ENCODE measurements at places on chromosomes 11 and 22. TPM values are rescaled to one million over a fixed set of nuclear protein-coding genes. Genes with fewer than 3 reads are reported as not detected.
A peak's percentile ranks its signal among the peaks of the same experiment; 100 is the strongest.

DNA sequence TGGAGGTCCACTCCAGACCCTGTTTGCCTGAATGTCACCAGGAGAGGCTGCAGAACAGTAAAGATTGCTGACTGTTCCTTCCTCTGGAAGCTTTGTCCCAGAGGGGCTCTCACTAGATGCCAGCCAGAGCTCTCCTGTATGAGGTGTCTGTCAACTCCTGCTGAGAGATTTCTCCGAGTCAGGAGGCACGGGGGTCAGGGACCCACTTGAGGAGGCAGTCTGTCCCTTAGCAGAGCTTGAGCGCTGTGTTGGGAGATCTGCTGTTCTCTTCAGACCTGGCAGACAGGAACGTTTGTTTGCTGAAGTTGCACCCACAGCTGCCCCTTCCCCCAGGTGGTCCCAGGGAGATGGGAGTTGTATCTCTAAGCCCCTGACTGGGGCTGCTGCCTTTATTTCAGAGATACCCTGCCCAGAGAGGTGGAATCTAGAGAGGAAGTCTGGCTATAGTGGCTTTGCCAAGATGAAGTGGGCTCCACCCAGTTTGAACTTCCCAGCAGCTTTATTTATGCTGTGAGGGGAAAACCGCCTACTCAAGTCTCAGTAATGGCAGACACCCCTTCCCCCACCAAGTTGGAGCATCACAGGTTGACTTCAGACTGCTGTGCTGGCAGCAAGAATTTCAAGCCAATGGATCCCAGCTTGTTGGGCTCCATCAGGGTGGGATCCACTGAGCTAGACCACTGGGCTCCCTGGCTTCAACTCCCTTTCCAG lies 99.4 kb downstream of the PDE3B start:
- no peak for DNase-seq
- H3K4me1 ChIP-seq, result no peaks in the 10 kb centered on the region
- H3K36me3 ChIP-seq, result no peaks in the 10 kb centered on the region
- no peaks in the 10 kb centered on the region for H3K27me3 ChIP-seq
- H3K4me3 ChIP-seq, result no peak overlapping the region

GRCh38 chr11:122923302-122923701 lies 40.7 kb downstream of the JHY start:
- peaks cover 3% of the 10 kb centered on the region for H3K27me3 ChIP-seq
- H3K4me3 ChIP-seq, result no peak overlapping the region
- no peak overlapping the region for H3K27ac ChIP-seq
- no peaks in the 10 kb centered on the region for H3K36me3 ChIP-seq

DNA sequence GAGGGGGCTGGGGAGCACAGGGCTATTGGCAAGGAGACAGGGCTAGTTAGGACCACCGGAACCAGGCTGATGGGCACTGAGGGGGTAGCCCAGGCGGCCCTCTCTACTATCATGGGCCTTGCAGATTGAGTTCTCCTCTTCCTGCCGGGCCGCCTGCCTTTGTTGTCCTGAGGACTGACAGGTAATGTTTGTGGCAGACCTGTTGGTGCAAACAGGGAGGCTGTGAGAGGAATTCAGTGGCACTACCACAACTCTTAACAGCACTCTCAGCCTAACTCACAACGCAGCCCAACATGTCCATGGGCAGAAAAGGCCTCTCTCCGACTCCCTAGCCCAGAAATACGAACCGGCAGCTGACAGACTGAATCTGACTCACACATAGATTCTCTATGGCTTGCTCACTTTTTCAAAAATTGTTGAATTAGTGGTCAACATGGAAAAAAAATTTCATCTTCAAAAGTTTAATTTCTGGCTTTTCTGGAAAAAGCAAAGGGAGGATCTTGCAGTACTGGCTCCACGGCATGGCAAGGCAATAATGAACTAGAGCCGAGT lies 11.4 kb downstream of the KCNJ5 start:
- H3K36me3 ChIP-seq, result no peaks in the 10 kb centered on the region
- no peak overlapping the region for H3K4me3 ChIP-seq
- H3K27ac ChIP-seq, result no peak overlapping the region
- H3K4me1 ChIP-seq, result peaks cover 31% of the 10 kb centered on the region

GRCh38 chr11:106133529-106133928 lies 56.1 kb downstream of the AASDHPPT start:
- H3K36me3 ChIP-seq, result no peaks in the 10 kb centered on the region
- no peak overlapping the region for H3K4me3 ChIP-seq
- no peak for DNase-seq
- H3K27ac ChIP-seq, result no peak overlapping the region

GRCh38 chr11:120339394-120339890 lies 3.2 kb downstream of the ARHGEF12 start:
- H3K4me3 ChIP-seq, result no peak overlapping the region
- H3K36me3 ChIP-seq, result no peaks in the 10 kb centered on the region
- H3K27ac ChIP-seq, result peak overlapping the region; percentile 72
- peaks cover 9% of the 10 kb centered on the region for H3K4me1 ChIP-seq

- H3K27me3 ChIP-seq, result no peaks in the 10 kb centered on the region
- no peaks in the 10 kb centered on the region for H3K36me3 ChIP-seq
- no peak overlapping the region for H3K4me3 ChIP-seq
- H3K27ac ChIP-seq, result no peak overlapping the region
- no peaks in the 10 kb centered on the region for H3K4me1 ChIP-seq
These were observed 92.3 kb downstream of the MPPED1 start for GRCh38 chr22:43504068-43504467.

GRCh38 chr11:116507016-116507415 lies 265.8 kb downstream of the BUD13 start:
- H3K36me3 ChIP-seq, result no peaks in the 10 kb centered on the region
- no peak for DNase-seq
- no peaks in the 10 kb centered on the region for H3K4me1 ChIP-seq
- H3K27ac ChIP-seq, result no peak overlapping the region

DNA sequence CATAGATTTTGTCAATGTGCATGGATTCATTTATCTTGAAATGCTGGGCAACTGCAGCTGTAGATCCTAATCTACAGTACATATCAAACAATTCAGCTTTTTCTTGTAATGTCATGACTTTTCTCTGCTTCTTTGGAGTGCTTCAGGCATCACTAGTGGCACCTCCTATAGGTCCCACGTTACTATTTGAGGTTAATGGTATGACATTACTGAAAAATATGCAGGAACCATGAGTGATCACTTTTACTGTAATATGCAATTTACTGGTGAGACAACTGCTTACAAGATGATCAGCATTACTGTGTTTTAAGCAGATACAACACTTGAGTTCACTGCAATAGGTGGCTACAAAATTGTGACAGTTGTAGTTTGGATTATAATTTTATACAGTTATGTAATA lies 3.0 kb downstream of the CENATAC start:
- H3K27me3 ChIP-seq, result no peaks in the 10 kb centered on the region
- DNase-seq, result no peak
- no peak overlapping the region for H3K4me3 ChIP-seq
- peaks cover 17% of the 10 kb centered on the region for H3K4me1 ChIP-seq

GRCh38 chr11:88086297-88086696 lies 88.9 kb downstream of the RAB38 start:
- no peak overlapping the region for H3K4me3 ChIP-seq
- no peaks in the 10 kb centered on the region for H3K27me3 ChIP-seq
- H3K36me3 ChIP-seq, result no peaks in the 10 kb centered on the region

GRCh38 chr22:29138556-29139305 lies 65.9 kb downstream of the KREMEN1 start:
- DNase-seq, result no peak
- peaks cover 68% of the 10 kb centered on the region for H3K4me1 ChIP-seq
- no peak overlapping the region for H3K27ac ChIP-seq
- no peaks in the 10 kb centered on the region for H3K27me3 ChIP-seq

GRCh38 chr11:134905928-134906327 lies 493.9 kb upstream of the B3GAT1 start:
- H3K27me3 ChIP-seq, result peaks cover 2% of the 10 kb centered on the region
- H3K4me1 ChIP-seq, result peaks cover 21% of the 10 kb centered on the region
- no peak overlapping the region for H3K27ac ChIP-seq
- no peaks in the 10 kb centered on the region for H3K36me3 ChIP-seq
- peak; percentile 21 for DNase-seq

DNA sequence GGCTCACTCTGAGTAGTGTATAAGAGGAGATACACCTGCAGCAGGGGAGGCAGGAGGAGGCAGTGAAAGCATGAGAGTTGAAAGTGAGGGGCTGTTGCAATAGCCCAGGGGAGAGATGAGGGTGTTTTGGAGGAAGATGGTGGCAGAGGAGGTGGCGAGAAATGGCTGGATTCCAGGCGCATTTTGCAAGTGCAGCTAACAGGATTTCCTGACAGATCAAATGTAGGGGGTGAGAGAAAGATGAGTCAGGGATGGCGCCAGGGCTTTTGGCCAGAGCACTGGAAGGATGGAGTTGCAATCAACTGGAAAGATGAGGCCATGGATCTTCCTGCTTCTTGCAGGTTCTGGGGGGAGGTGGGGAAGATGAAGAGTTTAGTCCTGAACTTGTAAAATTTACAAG lies 16.8 kb upstream of the TSPAN18 start:
- no peak overlapping the region for H3K27ac ChIP-seq
- peaks cover 5% of the 10 kb centered on the region for H3K27me3 ChIP-seq
- no peak overlapping the region for H3K4me3 ChIP-seq
- no peaks in the 10 kb centered on the region for H3K36me3 ChIP-seq
- peaks cover 42% of the 10 kb centered on the region for H3K4me1 ChIP-seq

GRCh38 chr11:66698491-66698890 lies 20.8 kb upstream of the RBM4B start:
- no peak overlapping the region for H3K27ac ChIP-seq
- DNase-seq, result no peak
- H3K36me3 ChIP-seq, result peaks cover 18% of the 10 kb centered on the region
- no peak overlapping the region for H3K4me3 ChIP-seq
- H3K4me1 ChIP-seq, result no peaks in the 10 kb centered on the region

- no peaks in the 10 kb centered on the region for H3K27me3 ChIP-seq
- H3K4me3 ChIP-seq, result no peak overlapping the region
- H3K36me3 ChIP-seq, result peaks cover 17% of the 10 kb centered on the region
These were observed 52.8 kb upstream of the GRK3 start for GRCh38 chr22:25511725-25512124.

DNA sequence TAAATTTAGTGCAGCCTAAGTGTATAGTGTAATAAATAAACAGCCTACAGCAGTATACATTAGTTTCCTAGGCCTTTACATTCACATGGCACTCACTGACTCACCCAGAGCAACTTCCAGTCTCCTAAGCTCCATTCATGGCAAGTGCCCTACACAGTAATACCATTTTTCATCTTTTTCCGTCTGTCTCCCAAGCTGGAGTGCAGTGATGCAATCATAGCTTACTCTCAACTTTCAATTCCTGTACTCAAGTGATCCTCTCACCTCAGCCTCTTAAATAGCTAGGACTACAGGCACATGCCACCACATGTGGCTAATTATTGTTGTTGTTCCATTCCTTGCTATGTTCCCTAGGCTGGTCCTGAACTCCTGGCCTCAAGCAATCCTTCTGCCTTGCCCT lies 54.4 kb downstream of the FCHSD2 start:
- H3K27ac ChIP-seq, result no peak overlapping the region
- DNase-seq, result peak; percentile 40
- no peaks in the 10 kb centered on the region for H3K4me1 ChIP-seq
- peaks cover 3% of the 10 kb centered on the region for H3K36me3 ChIP-seq
- H3K27me3 ChIP-seq, result no peaks in the 10 kb centered on the region

DNA sequence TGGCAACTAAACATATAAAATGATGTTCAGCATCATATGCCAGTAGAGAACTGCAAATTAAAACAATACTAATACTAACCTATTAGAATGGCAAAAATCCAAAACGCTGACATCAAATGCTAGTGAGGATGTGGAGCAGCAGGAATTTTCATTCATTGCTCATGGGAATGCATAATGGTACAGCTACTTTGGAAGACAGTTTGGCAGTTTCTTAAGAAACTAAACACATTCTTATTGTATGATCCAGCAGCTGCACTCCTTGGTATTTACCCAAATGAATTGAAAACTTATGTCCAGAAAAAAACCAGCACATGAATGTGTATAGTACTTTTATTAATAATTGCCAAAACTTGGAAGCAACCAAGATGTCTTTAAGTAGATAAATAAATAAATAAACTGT lies 258.0 kb downstream of the TENM4 start:
- no peak overlapping the region for H3K27ac ChIP-seq
- H3K4me3 ChIP-seq, result no peak overlapping the region
- H3K27me3 ChIP-seq, result no peaks in the 10 kb centered on the region

- no peak overlapping the region for H3K27ac ChIP-seq
- no peak overlapping the region for H3K4me3 ChIP-seq
- H3K36me3 ChIP-seq, result no peaks in the 10 kb centered on the region
- peaks cover 16% of the 10 kb centered on the region for H3K4me1 ChIP-seq
- DNase-seq, result no peak
- no peaks in the 10 kb centered on the region for H3K27me3 ChIP-seq
These were observed 3.3 kb upstream of the RCN1 start for GRCh38 chr11:32087597-32087996.

- no peak overlapping the region for H3K27ac ChIP-seq
- H3K36me3 ChIP-seq, result no peaks in the 10 kb centered on the region
- peak overlapping the region; percentile 37 for H3K4me3 ChIP-seq
These were observed 6.0 kb downstream of the VSIG2 start for GRCh38 chr11:124745835-124746620.

- H3K27ac ChIP-seq, result no peak overlapping the region
- peaks cover 65% of the 10 kb centered on the region for H3K27me3 ChIP-seq
- H3K4me3 ChIP-seq, result no peak overlapping the region
- peaks cover 13% of the 10 kb centered on the region for H3K4me1 ChIP-seq
- H3K36me3 ChIP-seq, result no peaks in the 10 kb centered on the region
These were observed 1338.8 kb downstream of the BRD1 start for GRCh38 chr22:48488611-48489511.

- H3K4me3 ChIP-seq, result no peak overlapping the region
- no peak for DNase-seq
- H3K36me3 ChIP-seq, result no peaks in the 10 kb centered on the region
These were observed 44.9 kb downstream of the LRRC32 start for GRCh38 chr11:76625472-76626186.

GRCh38 chr11:95283650-95284049 lies 52.6 kb upstream of the SESN3 start:
- DNase-seq, result no peak
- H3K36me3 ChIP-seq, result no peaks in the 10 kb centered on the region
- H3K4me3 ChIP-seq, result no peak overlapping the region
- H3K4me1 ChIP-seq, result no peaks in the 10 kb centered on the region
- H3K27me3 ChIP-seq, result no peaks in the 10 kb centered on the region

- H3K4me1 ChIP-seq, result peaks cover 2% of the 10 kb centered on the region
- H3K36me3 ChIP-seq, result peaks cover 30% of the 10 kb centered on the region
- DNase-seq, result no peak
- no peaks in the 10 kb centered on the region for H3K27me3 ChIP-seq
- no peak overlapping the region for H3K27ac ChIP-seq
These were observed 3.5 kb downstream of the DDTL start for GRCh38 chr22:23970201-23970641.

The LMNTD2 gene
- 0.22 TPM for total RNA-seq

The IRF7 gene
- total RNA-seq, result 11.3 TPM

The HOATZ gene
- total RNA-seq, result not detected

The CCDC81 gene
- 1.1 TPM for total RNA-seq

The MIOX gene
- not detected for total RNA-seq

The TMEM86A gene
- total RNA-seq, result 2.6 TPM

The GAS2 gene
- total RNA-seq, result 78.6 TPM

The TIRAP gene
- 4.3 TPM for total RNA-seq

The ESAM gene
- total RNA-seq, result 18.0 TPM

The CDC42BPG gene
- 0.35 TPM for total RNA-seq

The MUC15 gene
- not detected for total RNA-seq

The SMTNL1 gene
- total RNA-seq, result 143 TPM

The DENND6B gene
- 2.0 TPM for total RNA-seq

The HEPHL1 gene
- not detected for total RNA-seq

The MYBPC3 gene
- total RNA-seq, result 0.13 TPM

The ALDH3B2 gene
- 0.09 TPM for total RNA-seq

The ABCG4 gene
- 0.13 TPM for total RNA-seq

The CASP5 gene
- 0.09 TPM for total RNA-seq

The MN1 gene
- total RNA-seq, result 9.9 TPM

The LRRC10B gene
- total RNA-seq, result 0.13 TPM

The FGF3 gene
- total RNA-seq, result 0.09 TPM

The MS4A3 gene
- total RNA-seq, result 0.49 TPM

Data from muscle of leg (tissue), 16 donors.